Psoas muscle (tissue), 8 donors: ENCODE measurements at places on chromosomes 7 and 10.

GRCh38 chr10:122139627-122140170 is 131.4 kb upstream of the BTBD16 start:
- DNase-seq, result no peak

DNA sequence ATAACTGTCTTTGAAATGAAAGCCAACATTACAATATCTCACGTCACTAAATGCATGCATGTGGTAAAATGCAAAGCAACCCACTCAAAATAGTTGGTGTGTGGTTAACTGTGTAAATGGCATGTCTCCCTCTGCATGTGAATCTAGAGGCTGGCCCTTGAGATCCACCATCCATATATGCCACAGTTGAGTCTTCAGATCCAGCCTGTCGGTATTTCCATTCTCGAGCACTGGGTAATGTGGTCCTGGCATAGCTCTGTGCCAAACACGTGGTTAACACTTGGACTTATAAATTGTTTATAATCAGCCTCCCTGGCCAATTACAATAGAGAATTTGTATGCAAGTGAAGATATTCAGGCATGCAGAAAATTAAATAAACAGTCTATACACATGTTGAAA is 90.3 kb downstream of the LYZL1 start:
- DNase-seq, result no peak

DNA sequence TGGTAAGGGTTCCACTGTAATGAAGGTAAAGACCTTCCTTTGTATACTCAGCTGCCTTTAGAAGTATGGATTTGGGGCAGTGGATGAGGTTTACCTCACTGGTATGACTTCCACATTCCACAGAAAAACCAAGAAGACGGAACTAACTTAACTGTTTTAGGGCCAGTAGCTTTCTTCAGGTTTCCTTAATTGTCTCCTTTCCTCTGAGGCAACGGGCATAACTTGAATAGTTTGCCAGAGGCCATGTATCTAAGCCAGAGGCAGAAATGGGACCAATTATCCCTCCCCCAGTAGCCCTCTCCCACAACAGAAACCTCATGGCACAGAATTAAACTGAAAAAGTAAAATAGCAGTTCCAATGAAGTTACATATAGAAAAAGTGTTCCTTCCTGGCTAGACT is 281.7 kb downstream of the PHTF2 start:
- DNase-seq, result no peak

- DNase-seq, result no peak
Observed at GRCh38 chr7:113710310-113711096, 208.3 kb downstream of the PPP1R3A start.

DNA sequence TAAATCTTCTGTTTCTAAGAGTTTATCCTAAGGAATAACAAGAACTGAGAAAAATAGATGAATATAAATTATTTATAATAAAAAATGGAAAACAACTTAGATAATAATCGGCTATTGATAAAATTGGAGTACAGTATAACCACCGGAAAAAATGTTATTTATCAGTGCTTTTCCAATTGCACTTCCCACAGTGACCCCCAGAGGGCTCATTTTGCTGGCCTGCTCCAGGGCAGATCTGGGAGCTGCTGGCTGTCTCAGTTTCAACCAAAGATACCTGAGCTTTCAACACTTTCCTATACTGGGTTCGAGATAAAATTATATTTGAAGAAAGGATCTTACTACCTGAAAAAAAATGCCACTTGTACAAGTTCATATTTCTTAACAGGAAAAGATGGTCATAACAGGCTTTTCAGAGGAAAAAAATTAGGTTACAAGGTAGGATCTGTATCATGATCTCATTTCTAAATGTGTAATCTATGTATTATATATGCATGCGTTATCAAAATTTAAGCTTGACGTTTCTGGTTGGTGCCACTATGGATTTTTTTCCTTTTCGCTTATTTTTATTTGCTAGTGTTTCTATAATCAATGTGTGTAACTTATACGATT is 165.7 kb downstream of the NPSR1 start:
- DNase-seq, result peak; percentile 18

DNA sequence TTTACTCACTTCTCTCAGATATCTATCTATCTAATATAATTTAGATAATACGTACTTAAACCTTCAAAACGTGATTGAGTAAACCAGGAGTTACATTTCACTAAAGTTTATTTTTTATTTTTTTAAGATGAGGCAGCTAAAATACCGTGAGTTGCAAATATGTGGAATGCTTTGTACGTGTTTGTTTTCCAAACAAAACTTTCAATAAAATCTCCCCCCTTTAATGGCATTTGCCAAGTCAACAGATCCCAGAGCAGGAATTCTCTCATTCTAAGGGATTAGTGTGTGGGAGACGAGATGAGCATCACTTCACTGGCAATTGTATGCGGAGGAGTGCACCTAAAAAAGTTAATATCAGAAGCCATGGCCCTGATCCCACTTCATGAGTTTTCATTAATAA is 53.7 kb upstream of the MAGI2 start:
- no peak for DNase-seq

DNA sequence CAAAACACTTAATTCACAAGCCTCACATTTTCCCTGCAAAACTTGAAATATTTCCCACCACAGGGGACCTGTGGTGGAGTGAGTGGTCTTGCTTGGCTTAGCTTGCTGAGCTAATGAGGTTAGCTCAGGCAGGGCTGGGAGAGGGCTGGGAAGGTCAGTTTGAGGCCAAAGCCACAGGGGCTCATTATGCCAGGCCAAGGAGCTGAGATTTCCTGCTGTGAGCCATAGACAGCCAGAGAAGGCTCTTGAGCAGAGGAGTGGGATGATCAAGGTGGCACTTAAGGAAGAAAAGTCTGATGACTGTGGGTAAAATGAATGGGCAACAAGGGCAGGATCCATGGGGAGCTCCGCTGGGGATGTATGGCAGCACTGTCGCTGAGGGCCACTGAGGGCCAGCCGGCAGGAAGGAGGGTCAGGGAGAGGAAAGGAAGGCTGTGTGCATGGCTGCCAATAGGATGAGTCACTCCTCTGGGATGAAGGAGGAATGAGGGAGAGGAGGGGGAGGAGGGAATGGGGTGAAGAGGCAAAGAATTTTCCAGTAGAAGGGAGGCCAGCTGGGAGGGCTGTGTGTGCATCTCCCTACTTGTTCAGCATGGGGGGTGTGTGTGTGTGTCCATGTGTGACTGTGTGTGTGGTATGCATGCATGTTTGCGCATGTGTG is 18.7 kb upstream of the ZNF488 start:
- peak; percentile 75 for DNase-seq

DNA sequence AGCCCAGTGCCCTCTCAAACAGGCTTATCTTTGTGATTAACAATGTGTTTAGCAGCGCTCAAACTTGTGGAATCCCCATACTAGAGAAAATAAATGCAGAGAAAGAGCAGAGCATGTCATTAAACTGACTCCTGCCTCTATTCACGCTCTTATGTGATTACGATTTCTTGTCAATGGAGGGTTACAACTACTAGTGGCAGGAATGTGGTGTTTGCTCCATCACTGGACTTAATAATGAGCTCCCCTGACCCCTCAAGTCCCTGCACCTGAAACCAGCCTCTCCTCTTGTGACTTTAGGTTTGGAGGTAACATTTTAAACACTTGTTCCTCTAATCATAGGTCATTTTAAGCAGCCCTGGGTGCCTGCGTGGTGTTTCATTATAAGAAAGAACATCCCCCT is 121.9 kb downstream of the PLPP4 start:
- no peak for DNase-seq

DNA sequence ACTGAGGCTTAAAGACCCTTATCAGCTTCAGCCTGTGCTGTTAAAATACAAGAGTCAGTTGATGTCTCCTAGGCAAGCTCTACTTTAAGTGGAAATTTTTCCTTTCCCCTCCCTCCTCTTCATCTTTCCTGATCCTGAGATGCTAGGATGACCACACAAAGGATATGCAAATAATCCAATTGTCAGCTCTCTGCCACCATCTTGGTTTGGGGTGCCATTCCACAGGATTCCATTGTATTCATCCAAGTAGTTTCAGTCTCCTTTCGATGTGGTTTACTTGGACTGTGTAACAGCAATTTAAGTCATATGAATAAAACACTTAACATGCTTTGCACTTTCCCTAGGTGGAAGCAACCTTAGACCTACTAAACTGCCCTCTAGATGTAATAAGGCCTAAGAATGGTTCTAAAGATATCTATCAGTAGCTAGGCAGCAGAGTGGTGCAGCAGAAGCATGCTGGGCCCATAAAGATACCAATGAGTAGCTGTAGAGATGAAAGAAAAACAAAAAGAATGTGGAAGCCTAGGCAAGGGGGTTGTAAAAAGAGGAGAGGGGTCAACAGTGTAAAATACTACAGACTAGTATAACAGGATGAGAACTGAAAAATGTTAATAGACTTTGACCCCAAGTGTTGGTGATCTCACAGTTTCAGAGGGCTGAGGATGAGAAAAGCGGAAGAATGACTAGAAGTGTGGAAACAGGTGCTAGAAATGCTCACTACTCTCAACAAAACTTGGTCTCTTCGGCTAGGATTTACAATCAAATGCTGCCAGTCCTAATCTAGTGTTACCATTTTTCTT is 2.4 kb upstream of the CFAP69 start:
- DNase-seq, result no peak

- peak; percentile 25 for DNase-seq
Observed at GRCh38 chr7:137454767-137455166, 111.2 kb upstream of the PTN start.

GRCh38 chr7:132518102-132518838 is 58.0 kb downstream of the PLXNA4 start:
- no peak for DNase-seq

DNA sequence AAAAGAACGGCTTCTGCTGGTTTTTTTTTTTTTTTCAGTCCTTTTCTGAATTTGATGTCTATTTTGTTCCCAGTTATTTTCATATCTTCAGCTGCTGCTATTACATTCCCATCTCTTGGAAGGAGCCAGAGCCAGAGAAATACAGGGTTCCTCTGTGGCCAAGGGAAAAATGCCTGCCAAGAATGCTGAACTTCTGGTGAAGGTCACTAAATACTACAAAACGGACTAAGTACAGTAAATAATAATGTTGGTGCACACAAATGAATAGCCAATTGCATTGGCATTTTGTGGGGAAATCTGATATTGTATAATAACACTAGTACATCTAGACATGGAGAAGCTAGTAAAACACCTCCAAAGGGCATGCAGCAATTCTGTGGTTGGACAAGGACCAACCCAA is 56.3 kb upstream of the ZEB1 start:
- no peak for DNase-seq

DNA sequence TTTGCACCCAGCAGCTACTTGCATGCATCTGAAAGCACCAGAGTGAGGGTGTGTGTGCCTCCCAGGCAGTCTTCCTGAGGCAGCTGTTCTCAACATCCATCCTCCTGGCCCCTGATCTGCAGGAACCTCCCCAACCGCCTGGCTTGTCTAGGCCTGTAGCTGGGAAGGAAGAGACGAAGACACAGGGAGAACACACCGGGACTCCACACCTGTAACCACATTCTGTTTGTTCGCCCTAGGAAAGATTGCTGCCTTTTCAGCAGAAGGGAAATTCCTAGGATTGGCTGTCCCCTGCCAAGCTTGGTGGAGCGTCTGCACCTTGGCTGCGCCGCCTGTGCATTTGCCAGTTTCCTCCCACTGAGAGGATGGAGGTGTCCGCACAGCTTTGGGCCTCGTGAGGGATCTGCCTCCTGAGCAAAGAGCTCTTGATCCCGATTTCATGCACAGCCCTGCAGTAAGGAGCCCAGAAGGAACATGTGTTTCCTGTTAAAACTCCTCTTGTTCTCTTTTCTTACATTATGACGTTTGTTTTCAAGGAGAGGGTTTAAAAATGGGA is 154.6 kb downstream of the TPST1 start:
- DNase-seq, result no peak

DNA sequence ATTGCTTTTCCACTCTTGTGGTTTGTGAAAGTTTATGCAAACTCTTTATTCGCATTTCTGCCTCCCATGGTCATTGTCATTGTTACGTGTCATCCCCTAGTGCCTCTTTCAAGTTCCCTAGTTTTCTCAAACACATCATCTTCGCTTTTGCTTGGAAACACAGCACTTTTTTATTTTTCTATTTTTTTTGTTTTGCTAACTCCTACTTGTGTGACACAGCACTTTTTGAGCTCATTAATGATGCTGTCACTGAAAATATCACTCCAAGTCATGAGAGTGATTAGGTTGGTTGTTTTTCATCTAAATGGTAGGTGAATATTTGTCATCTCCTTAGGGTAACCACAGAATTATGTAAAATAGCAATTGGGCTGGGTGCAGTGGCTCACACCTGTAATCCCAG is 8.5 kb upstream of the STX1A start:
- DNase-seq, result no peak

- DNase-seq, result peak; percentile 45
Observed at GRCh38 chr10:132546567-132547420, 9.2 kb downstream of the INPP5A start.

- no peak for DNase-seq
Observed at GRCh38 chr7:84224505-84224904, 29.9 kb upstream of the SEMA3A start.

- no peak for DNase-seq
Observed at GRCh38 chr10:77160679-77161078, 476.9 kb downstream of the KCNMA1 start.

GRCh38 chr7:114944745-114945625 is 23.1 kb downstream of the MDFIC start:
- DNase-seq, result peak; percentile 92

GRCh38 chr10:92081641-92082040 is 158.1 kb downstream of the BTAF1 start:
- DNase-seq, result no peak

- DNase-seq, result no peak
Observed at GRCh38 chr7:121083138-121083789, 94.8 kb downstream of the CPED1 start.

- DNase-seq, result peak; percentile 91
Observed at GRCh38 chr7:873367-874002, 2.9 kb upstream of the GET4 start.

GRCh38 chr7:45682836-45683555 is 108.8 kb downstream of the ADCY1 start:
- DNase-seq, result no peak

DNA sequence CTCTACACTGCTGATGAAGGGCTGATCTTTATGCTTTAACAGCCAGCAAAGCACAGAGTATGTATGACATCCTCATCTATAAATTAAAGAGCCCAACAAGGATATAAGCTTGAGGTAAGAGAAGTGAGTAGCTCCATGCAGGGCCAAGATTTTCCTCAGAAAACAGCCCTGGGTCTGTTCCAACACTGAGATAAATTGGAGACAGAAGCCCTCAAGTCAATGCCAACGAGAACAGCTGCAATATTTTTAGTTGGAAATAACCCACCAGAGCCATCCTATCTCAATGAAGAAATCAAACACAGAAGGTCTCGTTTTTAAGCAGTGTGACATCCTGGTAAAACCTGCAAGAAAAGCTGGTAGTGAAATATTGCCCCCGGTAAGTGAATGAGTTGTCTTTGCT is 297.0 kb upstream of the AUTS2 start:
- no peak for DNase-seq
